ENCODE measurements at places on chromosomes 16 and 17.
A peak's percentile ranks its signal among the peaks of the same experiment; 100 is the strongest.

DNA sequence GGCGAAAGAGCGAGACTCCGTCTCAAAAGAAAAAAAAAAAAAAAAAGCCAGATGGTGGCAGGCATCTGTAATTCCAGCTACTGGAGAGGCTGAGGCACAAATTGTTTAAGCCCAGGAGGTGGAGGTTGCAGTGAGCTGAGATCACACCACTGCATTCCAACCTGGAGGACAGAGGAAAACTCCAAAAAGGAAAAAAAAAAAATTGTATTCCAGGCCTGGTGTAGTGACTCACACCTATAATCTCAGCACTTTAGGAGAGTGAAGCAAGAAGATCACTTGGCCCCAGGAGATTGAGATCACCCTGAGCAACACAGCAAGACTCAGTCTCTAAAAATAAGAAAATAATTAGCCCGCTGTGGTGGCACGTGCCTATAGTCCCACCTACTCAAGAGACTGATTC lies 20.1 kb downstream of the HBQ1 start:
- DNase-seq = no peak

- DNase-seq = no peak
Observed at GRCh38 chr17:9537177-9537776, 38.3 kb downstream of the STX8 start.

GRCh38 chr17:31211352-31212012 lies 85.6 kb downstream of the OMG start:
- DNase-seq = no peak

GRCh38 chr17:7043182-7043496 lies 753 bp downstream of the SLC16A11 start:
- DNase-seq = no peak

DNA sequence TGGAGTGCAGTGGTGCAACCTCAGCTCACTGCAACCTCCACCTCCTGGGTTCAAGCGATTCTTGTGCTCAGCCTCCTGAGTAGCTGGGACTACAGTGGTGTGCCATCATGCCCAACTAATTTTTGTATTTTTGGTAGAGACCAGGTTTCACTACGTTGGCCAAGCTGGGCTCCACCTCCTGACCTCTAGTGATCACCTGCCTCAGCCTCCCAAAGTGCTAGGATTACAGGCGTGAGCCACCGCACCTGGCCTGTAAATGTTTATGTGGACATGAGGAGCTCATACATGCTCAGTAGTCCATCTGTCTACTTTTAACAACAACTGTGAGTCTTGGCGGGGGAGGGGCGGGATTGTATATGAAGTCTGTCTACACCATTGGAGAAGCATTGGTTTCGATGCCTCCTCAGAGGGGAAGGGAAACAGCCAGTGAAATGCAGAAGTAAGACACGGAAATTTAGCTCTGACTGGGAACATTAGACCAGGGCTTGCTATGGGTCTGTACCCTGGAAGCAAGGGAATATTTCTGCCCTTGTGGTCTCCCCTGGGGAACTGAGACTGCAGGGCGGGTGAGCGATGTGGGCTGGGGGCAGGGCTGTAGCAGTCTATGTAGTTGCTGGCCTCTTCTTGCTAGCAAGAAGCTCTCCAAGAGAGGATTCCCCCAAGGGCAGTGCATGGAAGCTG lies 9.3 kb downstream of the NUBP1 start:
- peak; percentile 20 for DNase-seq

- DNase-seq = no peak
Observed at GRCh38 chr17:76841776-76842405, 26.3 kb upstream of the MGAT5B start.

DNA sequence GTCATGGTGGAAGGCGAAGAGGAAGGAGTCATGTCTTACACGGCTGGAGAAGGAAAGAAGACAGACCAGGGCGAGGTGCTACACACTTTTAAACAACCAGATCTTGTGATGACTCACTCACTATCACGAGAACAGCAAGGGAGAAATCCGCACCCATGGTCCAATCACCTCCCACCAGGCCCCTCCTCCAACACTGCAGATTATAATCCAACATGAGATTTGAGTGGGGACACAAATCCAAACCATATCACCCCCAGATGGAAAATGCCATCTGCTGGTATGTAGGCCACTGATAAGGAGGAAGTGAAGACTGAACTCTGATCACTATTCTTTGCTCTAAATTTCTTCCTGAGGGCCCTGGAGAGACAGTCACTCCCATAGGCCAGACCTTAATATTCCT lies 7.5 kb upstream of the ITGAX start:
- no peak for DNase-seq

- no peak for DNase-seq
Observed at GRCh38 chr17:58228679-58229078, 9.6 kb upstream of the MKS1 start.

- peak; percentile 9 for DNase-seq
Observed at GRCh38 chr16:53055541-53056391, 975 bp downstream of the CHD9 start.

- DNase-seq = peak; percentile 70
Observed at GRCh38 chr17:17812211-17813054, 24.4 kb downstream of the SREBF1 start.

DNA sequence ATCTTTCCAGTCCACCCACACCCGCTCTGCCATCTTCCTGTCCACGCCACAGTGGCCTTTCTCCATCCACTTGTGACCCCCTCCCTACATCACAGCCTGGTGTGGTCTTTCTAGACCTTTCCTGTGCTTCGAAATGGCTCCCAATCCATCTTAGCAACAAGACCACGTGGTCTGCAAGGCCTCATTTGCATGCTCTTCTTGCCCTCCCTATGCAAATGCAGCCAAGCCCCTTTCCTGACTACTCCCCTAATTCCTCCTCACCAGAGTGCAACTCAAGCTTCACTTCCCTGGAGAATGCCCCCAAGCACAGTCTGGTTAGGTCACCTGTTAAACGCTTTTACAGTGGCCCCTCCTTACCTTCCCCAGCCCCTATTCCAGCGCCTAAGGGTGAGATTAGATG lies 6.1 kb downstream of the PPP1R9B start:
- DNase-seq = no peak

DNA sequence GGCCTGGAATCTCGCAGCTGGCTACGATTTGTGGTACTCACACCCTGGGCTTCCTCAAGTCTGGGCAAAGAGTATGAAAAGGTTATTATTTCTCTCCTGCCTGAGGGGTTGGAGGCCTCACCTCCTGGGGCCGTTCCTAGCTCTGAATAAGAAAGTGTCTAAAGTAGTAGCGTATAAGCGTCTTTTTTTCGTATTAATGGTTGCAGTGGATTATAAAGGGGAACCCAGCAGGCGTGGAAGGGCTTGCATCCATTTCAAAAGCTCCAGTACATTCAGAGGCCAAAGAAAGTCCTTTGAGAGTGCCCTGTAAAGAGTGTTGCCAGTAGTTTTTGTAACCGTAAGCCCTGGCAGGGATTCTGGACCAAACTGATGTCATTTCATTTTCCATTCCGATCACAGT lies 72.2 kb upstream of the MPHOSPH6 start:
- DNase-seq = no peak

GRCh38 chr17:74843352-74843627 lies 16.4 kb downstream of the GRIN2C start:
- no peak for DNase-seq

DNA sequence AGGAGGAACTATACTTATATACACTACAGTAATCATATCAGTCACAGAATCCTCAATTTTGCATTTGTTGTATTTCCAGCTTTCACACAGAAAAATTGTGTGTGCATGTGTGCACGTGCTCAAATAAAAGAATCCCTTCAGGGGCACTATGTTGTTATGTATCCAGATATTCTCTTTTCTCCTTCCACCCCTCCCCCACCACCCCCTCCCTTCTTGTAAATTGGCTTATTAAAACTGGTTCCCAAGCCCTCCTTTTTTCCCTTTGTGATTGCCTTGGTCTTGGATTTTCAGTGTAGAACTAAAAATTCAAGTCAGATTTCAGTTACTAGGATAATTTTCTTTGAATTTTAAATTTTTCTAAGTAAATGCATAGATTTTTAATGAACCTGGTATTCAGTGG lies 86.3 kb downstream of the WNT3 start:
- DNase-seq = no peak

DNA sequence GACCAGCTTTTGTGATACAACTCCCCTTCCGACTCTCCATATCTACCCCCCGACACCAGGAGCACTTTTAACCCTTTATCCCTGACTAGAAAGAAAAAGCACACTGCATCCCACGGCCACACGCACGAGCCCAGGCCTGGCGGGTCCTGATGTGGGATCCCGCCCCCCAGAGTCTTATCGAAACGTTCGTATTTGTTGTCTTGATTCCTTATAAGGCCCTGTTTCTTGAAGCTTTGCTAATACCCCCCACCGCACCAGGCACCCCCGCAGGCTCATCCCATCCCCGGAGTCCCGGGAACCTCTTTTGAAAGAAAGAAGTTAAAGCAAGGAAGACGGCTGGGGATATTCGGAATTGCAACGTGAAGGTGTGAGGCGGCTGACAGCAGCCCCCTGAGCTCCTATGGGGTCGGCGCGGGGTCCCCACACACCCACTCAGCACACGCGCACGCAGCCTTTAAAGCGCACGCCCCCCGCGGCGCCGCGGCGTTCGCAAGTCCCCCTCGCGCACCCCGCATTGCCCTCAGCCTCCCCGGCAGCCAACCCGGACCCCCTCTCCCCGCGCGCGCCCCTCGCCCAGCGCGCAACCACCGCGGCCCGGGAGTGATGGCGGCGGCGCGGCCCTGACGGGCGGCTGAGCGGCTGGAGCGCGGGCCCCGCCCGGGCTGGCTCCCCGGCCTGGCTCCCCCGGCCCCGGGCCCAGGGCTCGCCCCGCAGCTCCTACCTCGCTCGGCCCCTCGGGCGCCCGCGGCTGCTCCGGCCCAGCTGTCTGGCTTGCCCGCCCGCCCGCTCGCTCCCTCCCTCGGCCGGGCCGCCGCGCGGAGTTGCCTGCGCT lies 448 bp downstream of the STAT5B start:
- no peak for DNase-seq

GRCh38 chr17:35577830-35578196 lies 558 bp downstream of the PEX12 start:
- DNase-seq = peak; percentile 13

- no peak for DNase-seq
Observed at GRCh38 chr16:26111900-26112299, 420.1 kb downstream of the HS3ST4 start.

Data from CD4-positive, alpha-beta T cell treated with Interleukin-2 at 100 ng/mL for 4 hours (primary cell).